Occipital lobe (tissue), 3 donors: ENCODE measurements at places on chromosomes 7 and 10. TPM values are rescaled to one million over a fixed set of nuclear protein-coding genes. Genes with fewer than 3 reads are reported as not detected.

CYTH3 gene
- total RNA-seq = 35.6 TPM

GDF10 gene
- total RNA-seq = 3.1 TPM

ATP5MK gene
- total RNA-seq = 121 TPM

CAV1 gene
- 12.0 TPM for total RNA-seq

OR2A12 gene
- not detected for total RNA-seq

- DNase-seq = no peak
Observed at GRCh38 chr7:106038916-106039315, 73.2 kb downstream of the SYPL1 start.

DNA sequence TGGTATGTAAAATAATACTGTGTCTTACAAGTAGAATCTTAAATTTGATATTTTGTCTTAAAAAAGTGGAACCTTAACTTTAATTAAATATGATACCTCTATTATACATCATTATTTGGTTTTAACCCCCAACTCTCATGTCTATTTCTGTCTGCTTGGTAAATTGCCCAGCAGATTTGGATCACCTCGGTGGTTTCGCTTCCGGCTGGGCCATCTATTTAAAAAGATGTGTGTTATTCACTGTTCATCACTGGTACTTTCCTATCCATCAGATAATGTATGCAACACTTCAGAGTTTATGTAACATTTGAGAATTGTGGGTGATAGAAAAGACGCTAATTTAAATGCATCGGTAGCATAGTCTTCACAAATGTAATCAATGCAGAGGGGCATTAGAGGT, 119.7 kb downstream of the SND1 start:
- DNase-seq = no peak

CFAP46 gene
- 1.9 TPM for total RNA-seq

DNA sequence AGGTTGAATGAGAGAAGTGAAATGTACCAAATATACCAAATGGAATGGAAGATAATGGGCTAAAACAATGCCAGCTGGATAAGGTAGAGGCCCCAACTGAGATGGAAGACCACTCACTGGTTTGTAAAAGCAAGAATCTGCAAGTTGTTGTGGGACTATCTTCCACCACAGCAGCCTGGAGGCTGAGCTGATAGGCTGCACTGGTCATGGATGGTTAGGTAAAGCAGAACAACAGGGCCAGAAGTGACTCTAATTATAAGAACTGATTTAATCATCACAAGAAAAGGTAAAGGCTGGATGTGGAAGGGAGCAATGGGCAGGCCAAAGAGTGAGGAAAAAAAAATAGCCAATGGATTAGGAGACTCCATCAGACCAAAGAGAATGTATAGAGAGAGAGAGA, 11.8 kb downstream of the TFEC start:
- DNase-seq = no peak

- DNase-seq = no peak
Observed at GRCh38 chr10:1642600-1643160, 94.6 kb downstream of the ADARB2 start.

GRCh38 chr10:73590881-73591799, at the start of gene USP54:
USP54 (minus strand) TSS chr10:73591342; CDS start chr10:73575658, 15,684 bp downstream.
- DNase-seq = peak; percentile 26

GRCh38 chr10:52678611-52679010, 94.0 kb downstream of the MBL2 start:
- no peak for DNase-seq

DNA sequence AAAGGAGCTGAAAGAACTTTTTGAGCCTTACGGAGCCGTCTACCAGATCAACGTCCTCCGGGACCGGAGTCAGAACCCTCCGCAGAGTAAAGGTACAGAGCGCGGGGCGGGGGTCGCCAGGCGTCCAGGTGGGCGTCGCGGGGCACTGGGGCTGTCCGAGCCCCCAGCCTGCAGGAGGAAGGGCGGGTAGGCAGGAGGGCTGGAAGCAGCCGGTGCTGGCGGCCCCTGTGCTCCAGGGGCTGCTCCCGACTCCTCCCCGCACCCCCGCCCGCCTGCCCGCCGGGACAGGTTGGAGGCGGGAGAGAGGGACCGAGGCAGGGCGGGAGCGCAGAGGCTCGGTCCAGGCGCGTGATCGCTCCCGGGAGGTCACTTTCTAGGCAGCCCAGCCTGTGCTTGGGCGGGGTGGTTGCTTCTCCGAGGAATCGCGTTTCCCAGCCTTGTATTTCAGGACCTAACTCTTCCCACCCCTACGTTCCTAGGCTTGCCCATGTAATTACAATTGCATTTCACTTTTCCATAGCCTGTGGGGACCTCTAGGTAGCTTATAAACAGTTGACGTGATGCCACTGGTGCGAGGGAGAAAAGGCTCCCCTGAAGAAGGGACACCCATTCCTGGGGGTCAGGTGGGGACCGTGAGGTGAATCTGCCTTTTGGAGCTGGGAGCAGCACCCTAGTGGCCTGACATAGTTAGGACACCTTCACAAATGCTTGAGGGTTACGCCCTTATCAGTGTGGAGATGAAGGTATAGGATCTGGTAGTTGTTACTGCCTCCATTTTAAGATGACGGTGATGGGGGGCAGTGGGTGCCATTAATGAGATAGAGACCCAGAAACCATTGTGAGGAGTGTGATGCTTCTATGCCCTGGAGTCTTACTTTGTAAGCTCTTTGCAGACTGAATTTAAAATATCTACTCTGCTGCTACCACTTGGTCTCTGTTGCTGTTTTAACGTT, 148.2 kb downstream of the CELF2 start:
- DNase-seq = no peak

DNA sequence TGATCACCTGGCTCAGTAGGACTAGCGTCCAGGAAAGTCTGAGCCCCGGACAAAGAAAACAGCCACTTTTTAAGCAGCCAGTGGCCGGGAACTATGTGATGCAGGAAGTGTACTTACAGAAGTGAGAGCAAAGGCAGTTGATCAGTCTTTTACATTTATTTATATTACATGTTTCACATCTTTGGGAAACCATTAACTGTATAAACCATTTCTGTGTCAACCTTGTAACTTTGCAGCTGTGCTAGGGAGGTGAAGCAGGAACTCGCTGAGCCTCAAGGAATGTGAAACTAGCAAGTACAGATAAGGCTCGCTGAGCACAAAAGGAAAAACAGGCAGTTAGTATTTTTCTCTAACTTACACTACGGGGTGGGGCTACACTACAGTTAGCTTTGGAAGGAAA, 39.9 kb upstream of the HECW1 start:
- DNase-seq = no peak

- DNase-seq = no peak
Observed at GRCh38 chr7:121328508-121329190, at the start of gene WNT16. WNT16 (plus strand) TSS chr7:121329000; CDS start chr7:121329293, 293 bp downstream.

- DNase-seq = no peak
Observed at GRCh38 chr10:104026762-104027161, 58.9 kb downstream of the COL17A1 start.

FAM25G gene
- total RNA-seq = not detected

DNA sequence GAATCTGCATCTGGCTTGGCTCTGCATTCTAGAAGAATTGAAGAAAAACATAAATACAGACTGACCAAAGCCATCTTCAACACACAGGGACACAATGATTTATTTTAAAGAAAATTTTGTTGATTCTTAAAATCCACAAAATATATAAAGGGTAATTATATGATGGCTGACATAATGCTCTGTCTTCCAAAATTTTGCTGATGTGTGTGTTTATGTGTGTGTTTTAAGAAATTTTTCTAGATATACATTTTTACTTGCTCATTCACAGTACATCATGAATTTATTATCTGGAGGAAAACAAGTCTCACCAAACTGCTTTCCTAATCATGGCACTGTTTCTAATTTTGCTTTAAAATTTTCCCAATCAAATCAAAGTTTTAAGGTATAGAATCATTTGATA, 442.6 kb downstream of the PARD3 start:
- DNase-seq = no peak

DNA sequence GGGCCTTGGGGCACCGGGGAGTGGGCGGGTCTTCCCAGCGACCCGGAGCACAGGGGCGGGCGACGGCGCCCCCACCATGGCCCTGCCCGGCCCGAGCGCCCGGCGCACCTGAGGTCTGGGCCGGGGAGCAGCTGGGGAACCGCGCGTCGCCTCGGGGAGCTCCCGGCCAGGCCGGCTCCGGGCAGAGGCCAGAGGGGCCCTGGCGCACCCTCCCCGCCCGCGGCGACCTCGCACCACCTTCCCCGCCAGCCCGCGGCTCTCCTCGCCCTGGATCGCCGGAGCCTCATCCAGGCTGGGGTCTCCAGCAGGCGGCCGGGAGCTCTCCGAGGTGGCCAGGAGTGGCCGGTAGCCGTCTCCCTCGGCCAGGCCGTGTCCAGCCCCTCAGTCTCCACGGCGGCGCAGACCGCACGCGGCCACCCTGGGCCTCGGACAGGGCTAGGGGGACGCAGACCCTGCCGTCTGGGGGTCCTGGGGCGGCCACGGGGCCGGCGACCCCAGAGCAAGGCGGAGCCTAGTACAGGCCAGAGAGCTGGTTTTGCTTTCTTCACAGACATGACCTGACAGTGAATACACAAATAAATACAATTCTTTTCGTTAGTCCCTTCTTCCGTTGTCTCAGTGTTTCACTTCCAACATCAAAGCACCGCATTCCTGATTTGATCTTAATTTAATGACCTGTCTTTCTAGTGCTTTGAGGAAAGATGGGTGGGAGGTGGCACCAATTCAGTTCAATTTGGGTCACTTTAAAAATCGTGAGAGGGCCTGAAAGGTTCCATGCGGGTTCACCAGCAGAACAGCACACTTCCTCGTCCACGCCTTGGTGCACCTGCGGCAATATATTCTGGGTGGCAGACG, 356.9 kb downstream of the DNAJB6 start:
- DNase-seq = no peak

TMEM176A gene
- total RNA-seq = 0.47 TPM

DNA sequence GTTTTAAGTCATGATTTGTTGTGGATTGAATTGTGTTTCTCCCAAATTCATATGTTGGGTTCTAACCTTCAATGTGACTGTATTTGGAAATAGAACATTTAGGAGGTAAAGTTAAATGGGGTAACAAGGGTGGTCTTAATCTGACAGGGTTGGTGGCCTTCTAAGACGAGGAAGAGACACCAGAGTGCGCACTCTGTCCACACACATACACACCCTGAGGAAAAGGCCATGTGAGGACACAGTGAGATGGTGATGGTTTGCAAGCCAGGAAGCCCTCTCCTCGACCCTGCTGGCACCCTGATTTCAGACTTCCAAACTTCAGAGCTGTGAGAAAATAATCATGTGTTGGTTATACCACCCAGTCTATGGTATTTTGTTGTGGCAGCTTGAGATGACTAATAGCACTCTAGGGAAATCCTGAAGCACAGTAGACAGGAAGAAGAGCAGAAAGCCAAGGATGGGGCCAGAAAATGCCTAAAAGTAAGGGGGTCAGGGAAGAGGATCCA, 28.0 kb upstream of the SEM1 start:
- DNase-seq = no peak

TMEM60 gene
- total RNA-seq = 17.6 TPM

VAX1 gene
- 1.2 TPM for total RNA-seq

PRTFDC1 gene
- 35.7 TPM for total RNA-seq

DNA sequence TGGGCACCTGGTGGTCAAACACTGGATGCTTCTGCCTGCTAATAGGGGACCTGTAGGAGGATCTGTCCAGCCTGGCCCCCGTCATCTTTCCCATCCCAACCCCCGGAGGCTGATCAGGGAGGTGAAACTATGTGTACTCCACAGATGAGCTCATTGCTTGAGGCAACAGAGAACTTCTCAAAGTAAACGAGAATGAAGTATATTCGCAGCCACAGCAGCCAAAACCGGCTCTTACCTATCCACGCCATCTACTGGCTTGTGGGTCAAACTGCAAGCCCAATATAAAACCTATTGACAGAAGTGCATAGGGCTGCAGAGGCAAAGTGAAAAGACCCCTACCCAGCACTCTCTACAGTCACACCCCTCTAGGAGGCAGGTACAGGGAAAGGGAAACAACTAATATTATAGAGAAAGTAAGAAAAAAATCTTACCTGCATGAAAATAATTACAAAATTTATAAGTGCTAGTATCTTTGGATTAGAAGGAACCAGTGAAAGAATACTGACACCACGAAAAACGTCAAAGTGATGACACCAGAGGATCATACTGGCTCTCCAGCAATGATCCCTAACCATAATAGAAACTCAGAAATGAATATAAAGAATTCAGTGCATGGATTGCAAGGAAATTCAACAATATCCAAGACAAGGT, 973.5 kb downstream of the ANKRD7 start:
- DNase-seq = no peak

- DNase-seq = no peak
Observed at GRCh38 chr7:16531707-16532106, 5.1 kb downstream of the LRRC72 start.

GRCh38 chr10:97532935-97533671, 34.4 kb downstream of the UBTD1 start:
- no peak for DNase-seq

GCK gene
- total RNA-seq = 5.1 TPM

- DNase-seq = peak; percentile 25
Observed at GRCh38 chr10:80454513-80455460, 677 bp downstream of the TSPAN14 start.

SKIDA1 gene
- total RNA-seq = 9.4 TPM

DNA sequence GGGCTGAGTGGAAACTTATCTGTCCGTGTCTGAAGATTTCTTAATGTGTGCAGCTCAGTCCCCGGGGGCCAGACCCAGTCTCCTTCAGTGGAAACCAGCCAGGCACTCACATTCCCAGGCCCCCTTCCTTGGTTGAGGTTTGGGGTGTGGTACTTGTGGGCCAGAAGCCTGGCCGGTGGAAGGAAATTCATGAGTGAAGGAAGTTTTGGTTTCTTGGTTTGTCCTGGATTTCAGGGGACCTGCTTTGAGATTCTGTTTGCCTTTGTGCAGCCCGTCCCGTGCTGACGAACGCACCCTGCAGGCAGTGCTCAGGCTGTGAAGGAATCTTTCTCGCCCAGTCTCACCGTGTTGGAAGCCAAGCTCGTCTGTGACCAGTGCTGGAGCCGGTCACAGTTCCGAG, 2.9 kb downstream of the INPP5A start:
- no peak for DNase-seq

DNA sequence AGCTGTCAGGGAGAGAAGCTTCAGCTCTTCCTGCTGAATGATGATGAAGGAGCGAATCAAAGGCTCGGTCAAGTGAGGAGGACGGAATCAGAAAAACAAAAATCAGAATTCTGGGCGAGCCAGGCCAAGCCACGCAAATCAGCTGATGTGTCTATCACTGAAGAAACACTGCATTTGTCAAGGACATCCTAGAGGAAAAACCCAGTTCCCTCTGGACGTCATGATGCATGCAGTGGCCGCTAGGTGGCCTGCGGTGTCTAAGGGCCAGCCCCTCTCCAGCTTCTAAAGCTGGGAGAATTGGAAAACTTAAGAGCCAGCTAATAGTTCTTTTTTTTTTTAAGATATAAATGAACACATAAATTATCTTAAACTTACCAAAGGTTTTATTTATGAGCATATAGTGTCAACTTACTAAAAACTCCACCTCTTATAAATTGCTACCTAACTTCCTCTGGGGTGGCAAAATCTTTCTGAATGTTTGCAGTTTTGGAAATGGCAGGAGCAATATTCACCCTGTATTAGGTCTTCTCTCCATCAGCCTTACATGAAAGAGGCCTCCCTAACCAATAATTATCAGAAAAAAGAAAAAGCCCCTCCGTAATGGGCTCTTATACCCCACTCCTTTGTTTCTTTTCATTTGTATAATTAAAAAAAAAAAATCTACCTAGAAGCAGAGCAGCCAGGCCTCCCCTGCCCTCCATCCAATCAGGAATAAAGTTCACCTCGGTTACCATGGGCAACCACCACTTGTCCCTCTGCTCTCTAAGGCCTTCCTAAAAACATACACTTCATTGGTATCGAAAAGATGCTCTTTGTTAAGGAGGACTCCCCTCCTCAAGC, 186.8 kb downstream of the USP6NL start:
- DNase-seq = no peak

- no peak for DNase-seq
Observed at GRCh38 chr10:32995751-32996150, 37.7 kb upstream of the ITGB1 start.
